PC-3 (cell line): ENCODE measurements at places on chromosomes 11 and 22.

DNA sequence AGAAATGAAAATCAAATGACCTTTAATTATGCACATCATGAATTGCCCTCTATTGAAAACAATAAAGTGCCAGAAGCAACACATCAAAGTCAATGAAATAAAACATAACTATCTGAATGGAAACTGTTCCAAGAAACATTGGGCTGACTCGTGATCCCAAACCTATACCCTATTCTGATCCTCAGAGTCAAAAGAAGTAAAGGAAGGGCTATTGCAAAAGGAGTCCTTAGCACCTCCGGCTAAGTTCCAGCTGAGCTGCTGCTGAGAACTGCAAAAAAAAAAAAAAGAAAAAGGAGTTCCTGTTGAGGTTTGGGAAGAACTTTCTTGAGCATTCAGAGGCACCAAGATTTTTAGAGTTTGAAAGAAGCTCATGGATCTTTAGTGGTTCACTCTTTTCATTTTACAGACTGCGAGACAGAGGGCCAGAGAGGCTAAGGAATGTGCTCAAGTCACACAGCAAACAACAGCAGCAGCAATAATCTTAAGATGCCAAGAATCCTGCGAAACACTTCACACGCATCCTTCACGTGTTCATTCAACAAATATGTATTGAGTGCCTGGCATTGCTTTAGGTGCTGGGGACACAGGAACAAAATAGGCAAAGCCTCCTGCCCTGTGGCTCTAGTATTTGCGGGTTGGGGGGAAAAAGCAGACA is 841 bp upstream of the TMPRSS13 start:
- no peak for DNase-seq

DNA sequence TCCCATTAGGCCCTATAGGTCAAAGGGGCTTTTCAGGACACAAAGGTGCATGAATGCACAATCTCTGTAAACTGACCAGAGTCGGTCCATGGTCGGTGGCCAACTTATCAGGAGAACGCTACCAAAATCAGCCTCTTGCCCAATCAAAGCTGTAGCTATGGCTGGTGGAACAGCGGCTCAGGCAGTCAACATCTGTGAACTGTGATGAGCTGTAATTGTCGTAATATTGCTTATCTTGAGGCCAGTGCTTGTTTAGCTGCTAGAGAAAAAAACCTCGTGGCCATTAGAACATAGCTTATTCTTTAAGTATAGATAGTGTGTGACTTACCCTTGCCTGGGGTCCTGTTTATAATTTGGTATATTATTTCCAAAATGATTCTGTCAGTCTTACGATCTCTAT is 14.4 kb upstream of the CHST1 start:
- no peak for DNase-seq

DNA sequence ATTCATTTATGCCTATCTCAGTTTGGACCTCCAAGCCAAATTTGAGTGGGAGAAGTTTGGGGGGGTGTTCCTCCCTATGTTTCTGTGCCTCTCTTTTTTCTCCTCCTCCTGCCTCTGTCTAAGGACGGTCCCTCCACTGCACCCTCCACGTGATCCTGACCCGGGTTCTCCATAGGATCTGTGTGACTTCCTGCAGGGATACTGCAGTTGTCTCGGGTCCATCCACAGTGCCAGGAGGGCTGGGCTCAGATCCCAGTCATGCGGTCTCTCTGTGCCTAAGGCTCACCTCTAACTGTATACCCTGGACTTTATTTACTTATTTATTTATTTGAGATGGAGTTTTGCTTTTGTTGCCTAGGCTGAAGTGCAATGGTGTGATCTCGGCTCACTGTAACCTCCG is 1354.5 kb downstream of the BRD1 start:
- no peak for DNase-seq

DNA sequence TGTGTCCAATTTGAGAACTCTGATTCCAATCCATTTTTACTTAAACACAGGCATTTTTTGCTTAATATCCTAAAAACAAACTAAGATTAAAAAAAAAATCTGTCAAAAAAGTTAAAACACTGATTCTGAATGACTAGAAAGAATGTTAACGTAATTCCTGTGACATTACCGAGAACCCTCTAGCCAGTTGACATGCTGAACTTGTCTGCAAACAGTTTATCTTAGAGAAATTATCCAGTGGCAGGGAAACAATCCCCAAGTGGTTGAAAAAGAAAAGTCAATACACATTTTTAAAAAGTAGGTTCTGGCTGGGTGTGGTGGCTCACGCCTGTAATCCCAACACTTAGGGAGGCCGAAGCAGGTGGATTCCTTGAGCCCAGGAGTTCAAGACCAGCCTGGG is 11.6 kb downstream of the KMT5B start:
- no peak for DNase-seq

GRCh38 chr11:56932572-56933220 is 56.0 kb upstream of the OR5AK2 start:
- DNase-seq, result peak; percentile 99

DNA sequence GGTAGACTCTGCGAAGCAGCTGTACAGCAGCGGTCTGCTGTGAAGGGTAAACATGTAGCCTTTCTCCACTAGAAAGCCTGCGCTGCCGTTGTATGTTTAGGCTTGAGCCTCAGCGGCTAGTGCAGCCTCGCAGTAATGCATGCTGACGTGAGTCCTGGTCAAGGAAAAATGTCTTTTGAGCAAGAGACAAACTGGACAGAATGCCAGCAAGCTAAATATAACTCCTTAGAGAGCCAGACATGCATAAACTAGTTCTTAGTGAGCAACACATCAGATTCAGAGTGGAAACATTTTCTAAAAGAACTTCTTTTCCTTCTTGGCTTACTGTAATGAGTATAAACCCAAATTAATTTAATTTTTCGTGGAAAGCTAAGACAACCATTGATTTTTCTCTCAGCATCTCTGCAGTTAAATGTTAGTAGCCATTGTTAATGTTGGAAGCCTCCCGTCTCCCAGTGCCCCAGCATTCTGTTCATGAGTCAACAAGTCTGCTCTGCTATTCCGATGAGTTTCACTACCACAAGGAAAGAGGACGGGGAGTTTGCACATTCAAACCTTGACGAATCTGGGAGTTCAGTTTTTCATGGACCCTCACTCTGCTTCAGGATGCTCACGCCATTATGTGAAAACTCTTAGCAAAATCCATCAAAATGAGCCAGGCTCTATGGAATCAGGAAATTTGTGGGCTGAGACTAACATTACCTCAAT is 51.4 kb downstream of the JAM3 start:
- DNase-seq, result no peak

GRCh38 chr22:49004484-49005399 is 822.9 kb downstream of the BRD1 start:
- no peak for DNase-seq

GRCh38 chr22:27755521-27756211 is 45.9 kb downstream of the MN1 start:
- no peak for DNase-seq

DNA sequence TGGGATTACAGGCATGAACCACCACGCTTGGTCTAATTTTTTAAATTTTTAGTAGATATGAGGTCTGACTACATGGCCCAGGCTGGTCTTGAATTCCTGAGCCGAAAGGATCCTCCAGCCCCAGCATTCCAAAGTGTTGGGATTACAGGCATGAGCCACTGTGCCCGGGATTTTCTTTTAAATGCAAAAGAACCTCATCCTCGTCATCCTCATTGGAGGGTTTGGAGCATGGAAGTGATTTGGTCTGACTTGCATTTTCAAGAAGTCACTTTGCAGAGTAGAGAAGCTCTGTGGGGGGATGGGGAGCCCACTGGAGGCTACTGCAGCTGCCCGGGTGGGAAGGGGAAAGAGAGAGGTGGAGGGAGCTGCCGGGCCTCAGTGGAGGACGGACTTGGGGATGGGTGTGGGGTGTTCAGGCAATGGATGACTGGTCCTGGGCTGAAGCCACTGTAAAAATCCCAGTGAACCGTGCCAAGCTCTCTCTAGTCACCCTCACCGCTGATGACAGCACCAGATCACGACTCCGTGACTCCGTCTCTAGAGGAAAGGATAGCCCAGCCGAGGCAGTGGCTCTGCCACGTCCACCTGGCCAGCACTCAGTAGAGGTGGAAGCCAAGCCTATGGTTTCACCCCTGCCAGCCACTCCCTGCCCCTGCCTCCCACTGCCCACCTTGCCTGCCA is 32.8 kb upstream of the SLC22A12 start:
- no peak for DNase-seq

DNA sequence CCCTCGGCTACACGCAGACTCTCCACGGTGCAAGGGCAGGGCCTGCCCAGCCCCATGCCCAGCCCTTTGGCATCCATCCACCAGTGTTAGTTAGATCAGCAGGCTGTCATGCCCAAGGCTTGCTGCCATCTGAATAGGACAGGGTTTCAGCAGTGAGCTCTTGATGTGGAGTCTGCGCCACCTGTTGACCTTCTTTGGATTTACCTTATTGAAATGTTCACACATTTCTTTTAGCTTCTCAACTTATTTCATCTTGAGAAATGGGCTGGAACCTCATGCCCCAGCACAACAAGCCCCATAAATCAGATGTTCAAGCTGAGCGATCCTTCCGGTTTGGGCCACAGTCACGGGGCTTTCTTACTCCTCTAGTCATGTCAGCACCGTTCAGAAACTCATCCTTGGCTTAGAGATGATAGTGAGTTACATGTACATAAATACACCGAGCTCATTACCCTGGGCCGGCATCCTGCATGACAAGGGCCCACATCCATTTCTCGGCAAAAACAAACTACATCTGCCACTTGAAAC is 61.7 kb downstream of the PARVB start:
- peak; percentile 90 for DNase-seq

DNA sequence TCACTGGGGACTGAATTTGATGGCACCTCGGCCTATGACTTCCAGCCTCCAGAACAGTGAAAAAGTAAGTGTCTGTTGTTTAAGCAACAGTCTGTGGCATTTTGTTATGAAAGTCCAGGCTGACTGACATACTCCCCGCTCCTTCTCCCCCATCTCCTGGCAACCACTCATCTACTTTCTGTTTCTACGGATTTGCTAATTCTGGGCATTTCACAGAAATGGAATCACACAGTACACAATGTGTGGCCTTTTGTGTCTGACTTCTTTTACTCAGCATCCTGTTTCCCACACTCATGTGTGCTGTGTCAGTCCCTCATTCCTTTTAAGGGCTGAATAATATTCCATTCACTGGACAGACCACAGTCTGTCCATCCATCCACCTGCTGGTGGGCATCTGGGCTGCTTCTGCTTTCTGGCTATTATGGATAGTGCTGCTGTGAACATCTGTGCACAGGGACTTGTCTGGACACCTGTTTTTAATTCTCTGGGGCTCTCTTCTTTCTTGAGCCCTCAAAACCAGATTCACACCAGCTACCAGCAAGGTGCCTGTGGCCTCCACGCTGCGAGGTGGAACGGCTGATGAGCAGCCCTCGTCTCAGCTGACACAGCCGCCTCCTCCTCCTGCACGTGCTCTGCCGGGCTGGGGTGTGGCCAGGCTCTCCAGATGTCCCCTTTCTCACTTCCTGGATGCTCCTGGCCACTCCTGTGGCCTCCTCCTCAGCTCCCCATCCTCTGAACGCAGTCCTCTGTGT is 333.1 kb downstream of the CTTN start:
- DNase-seq, result no peak

DNA sequence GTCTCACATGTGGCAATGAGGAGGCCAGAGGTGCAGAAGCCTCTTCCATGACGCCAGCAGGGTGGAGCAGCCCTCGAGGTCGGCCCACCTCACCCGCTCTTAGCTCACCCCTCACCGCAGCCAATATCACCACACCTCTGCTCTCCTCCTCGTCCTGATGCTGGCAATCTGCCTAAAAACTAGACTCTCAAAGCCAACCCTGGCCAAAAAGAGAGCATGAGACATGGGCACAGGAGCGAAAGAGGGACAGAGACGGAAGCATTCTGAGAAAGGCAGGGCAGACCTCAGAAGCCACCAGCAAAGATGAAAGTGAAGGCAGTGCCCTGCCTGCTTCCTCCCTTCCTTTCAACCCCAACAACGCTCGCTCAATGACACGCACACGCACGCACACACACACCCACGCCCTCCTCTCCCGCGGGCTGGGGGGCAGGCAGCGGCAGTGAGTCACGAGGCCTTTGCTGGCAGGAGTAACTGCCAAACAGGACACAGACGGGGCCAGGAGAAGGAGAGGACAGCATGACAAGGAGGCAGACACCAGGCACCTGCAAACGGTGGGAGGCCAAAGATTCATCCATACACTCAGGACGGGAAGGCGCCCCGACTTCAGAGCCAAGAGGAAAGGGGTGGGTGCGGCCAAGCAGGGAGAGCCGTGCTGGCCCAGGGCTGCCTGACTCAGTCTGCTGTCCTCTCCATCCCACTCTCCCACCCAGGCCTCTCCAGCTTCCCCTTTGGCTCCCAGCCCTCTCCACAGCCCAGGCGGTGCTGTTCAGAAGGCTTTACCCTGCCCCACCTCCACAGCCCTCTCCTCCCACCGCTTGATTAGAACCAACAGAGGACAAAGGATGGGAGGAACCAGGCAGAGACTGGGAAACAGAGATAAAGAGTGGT is 11.4 kb downstream of the IGSF9B start:
- peak; percentile 28 for DNase-seq

DNA sequence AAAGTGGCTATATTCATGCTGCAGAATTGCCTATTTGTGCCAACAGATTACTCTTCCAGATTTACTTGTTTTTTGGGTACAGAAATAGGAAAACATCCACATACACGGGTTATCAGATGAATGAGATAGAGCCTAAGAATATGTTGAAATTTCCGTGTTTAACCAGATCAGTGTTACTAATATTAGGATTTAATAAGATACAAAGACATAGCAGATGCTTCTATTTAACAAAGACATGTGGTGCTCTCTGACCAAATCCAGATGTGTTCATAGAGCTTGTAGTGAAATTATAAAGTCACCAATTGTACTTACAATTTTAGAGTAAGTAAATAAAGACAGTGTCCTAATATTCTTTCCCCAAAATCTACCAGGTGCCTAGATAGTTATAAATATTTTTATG is 208.0 kb downstream of the CASP12 start:
- DNase-seq, result no peak

- no peak for DNase-seq
Observed at GRCh38 chr11:128428935-128429334, 158.4 kb downstream of the ETS1 start.

DNA sequence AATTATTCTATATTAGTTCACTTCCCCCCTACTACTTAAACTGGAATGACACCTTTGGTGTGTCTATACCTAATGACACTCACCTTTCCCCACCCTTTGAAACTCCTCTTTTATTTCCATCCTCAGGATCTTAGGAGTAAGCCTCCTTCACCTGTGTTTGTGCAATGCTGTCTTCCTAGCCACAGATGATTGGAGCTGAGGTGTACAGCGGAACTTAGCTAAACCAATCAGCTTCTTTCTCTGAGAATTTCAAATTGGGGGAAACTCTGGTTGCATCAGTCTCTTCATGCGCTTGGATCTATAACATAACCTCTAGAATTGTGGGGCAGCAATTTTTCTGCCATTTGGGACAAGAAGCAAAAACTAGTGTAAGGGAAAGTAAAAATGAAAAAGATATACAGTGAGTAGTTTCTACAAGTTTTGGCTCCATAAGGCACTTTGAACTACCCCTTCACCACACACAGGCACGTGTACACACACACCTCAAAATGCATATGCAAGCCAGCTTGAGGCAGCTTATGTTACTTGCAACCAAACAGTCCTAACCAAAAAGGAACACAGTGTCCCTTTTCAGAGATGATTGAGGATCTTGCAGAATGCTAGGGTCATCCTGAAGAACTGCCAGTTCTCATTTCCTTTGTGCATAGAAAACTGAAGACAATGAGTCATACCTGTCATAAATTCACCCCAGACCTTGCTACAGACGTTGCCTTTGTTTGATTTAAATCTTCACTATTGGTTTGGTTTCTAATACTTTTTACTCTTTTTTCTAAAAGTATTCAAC is 36.0 kb upstream of the LDLRAD3 start:
- peak; percentile 87 for DNase-seq
